ENCODE measurements at places on chromosomes 5 and 9. TPM values are rescaled to one million over a fixed set of nuclear protein-coding genes. Genes with fewer than 3 reads are reported as not detected.

The C5orf52 gene
- polyA plus RNA-seq, result not detected

The PLK2 gene
- polyA plus RNA-seq, result 37.6 TPM

The CCDC183 gene
- polyA plus RNA-seq, result 3.1 TPM

The IL17B gene
- 1.7 TPM for polyA plus RNA-seq

The SPEF2 gene
- 9.0 TPM for polyA plus RNA-seq

The MGAT1 gene
- 66.6 TPM for polyA plus RNA-seq

The ERBIN gene
- polyA plus RNA-seq, result 20.2 TPM

The TAF11L7 gene
- polyA plus RNA-seq, result not detected

The WDR38 gene
- not detected for polyA plus RNA-seq

The PRELID2 gene
- 5.5 TPM for polyA plus RNA-seq

The FLT4 gene
- 12.2 TPM for polyA plus RNA-seq

The ADAMTSL2 gene
- 1.9 TPM for polyA plus RNA-seq
